Activated T-cell treated with anti-CD3 and anti-CD28 coated beads for 1 hour (primary cell): ENCODE measurements at places on chromosomes 6 and 20.

DNA sequence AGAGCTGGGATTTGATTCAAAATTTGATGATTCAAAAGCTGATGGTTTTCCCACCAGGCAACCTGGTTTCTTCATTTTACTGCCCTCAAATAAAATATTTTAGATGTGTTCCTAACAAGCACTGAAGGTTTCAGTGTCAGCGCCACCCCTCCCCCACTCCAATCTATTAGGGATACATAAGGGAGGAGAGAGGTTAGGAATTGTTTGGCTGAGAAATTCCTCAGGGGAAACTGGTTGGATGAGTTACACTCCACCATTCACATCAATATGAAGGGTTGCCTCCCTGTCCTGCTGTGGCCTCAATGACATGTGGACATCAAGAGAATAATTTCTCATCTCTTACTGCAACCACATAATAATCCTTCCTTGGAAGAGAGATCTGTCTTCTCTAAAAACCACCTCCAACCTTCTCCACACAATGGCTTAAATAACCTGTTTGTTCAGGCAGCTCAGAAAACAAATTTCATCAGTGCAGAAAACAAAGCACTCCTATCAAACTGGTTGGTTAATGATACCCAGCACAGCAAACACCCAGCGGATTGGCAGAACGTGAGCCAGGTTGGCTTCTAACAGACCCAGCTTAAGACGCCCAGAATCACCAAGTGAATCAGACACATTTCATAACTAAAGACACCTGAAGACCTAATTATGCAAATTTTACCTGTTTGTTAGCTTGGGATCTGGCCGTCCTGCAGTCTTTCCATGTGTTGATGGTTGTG, 136.0 kb upstream of the SGK1 start:
- no peak for DNase-seq

- DNase-seq, result no peak
Observed at GRCh38 chr20:38607351-38607750, 5.7 kb downstream of the ARHGAP40 start.

- no peak for DNase-seq
Observed at GRCh38 chr6:75876152-75876551, 127.1 kb downstream of the MYO6 start.

DNA sequence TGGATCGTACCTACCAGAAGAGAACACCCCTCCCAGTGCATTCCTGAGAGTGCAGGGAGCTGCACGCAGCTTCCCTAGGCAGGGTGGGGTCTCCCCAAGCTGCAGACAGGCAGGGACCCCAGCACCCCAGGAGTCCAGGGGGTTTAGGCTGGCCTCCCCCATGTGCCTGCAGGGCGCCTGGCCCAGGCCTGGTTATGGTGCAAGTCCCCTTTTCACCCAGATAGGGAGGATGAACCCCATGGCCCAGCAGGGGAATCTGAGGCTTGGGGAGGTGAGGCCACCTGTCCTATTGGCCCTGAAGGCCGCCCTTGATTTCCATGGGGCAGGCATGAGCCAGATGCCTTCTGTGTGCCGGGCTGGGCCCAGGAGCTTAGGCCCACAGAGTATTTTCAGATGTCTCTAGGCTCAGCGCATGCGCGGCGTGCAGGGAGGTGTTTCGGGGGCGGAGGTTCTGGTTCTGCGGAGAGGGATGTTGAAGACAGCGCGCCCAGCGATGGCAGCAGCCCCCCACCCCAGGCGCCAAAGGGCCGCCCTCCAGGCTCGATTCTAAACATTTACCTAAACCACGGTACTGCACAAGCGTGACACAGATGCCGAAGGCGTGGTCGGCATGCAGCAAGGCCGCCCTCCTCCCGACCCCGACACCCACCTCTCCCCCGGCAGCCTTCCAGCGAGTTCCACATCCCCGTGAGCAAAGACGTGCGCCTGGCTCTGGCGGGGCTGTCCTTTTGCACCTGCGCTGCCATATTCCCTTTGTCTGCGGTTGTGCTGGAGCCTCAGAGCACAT, 29.4 kb downstream of the COL20A1 start:
- DNase-seq, result no peak

GRCh38 chr20:35992713-35993335, 24.4 kb downstream of the CNBD2 start:
- peak; percentile 12 for DNase-seq

DNA sequence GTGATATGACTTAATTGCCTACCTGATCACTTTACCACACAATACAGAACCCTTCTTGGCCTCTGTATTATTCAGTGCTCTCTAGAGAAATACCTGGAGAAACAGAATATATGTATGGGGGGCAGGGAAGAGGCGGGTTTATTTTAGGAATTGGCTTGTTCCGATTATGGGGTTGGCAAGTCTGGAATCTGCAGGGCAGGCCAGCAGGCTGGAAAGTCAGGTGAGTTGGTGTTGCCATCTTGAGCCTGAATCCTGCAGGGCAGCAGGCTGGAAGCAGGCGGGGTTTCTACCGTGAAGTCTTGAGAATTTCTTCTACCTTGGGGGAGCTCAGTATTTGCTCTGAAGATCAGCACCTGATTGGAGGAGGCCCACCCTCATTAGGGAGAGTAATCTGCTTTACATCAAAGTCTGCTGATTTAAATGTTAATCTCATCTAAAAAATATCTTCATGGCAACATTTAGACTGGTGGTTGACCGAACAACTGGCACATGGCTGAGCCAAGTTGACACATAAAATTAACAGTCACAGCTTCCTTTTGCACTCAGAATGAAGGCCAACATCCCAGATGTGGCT, 193.9 kb downstream of the ZDHHC14 start:
- no peak for DNase-seq

GRCh38 chr6:158439255-158439654, 120.6 kb upstream of the TMEM181 start:
- no peak for DNase-seq

DNA sequence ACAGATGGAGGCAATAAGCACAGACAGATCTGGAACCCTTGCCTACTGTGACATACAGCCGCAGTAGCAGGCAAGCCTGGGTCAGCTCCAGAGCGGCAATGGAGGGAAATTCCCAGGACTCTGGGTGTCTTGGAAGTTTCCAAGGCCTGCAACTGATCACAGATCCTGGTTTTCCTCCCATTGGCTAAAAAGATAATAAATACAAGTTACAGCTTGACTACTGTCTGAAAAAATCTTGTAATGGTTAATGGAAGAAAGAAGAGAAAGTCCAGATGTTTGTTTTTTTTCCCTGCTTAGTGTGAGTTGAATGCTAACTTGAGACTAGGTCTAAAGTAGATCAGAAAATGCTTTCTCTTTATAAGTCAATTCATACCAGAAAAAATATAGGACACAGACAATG, 307.6 kb downstream of the ALDH8A1 start:
- DNase-seq, result no peak

DNA sequence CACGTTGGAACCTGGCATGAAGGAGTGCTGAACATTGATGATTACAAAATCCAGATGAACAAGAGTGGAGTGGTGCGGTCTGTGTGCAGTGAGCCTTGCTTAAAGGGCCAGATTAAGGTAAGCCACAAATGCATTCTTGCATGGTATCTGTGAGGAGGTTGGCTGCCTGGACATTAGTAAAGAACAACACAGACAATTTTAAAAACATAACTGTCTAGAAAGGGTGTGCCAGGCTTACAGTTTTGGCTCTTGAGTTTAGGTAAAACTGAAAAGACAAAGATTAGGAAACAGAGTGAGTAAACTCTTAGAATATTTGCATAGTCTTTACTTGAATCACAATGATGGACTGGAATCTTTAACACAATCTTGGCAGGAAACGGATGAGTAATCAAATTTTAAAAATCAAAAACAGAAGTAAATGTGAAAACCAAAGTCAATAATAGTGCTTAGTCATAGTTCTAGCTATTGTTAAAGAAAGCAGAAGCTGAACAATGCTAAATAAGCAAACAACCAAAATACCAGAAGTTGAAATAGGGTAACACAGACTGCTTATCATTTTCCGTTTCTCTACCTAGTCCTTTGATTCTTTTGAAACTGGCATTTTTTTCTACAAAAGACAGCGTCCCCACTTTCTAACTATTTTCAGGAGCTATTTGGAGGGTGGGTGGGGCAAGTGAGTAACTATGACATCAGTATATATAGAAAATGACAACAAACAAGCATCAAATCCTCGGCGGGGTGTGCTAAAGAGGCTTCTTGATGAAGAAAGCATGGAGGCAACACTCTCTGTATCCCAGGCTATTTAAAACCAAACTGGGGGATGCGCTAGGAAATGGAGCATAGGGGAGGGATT, 185.8 kb upstream of the RAB32 start:
- no peak for DNase-seq

GRCh38 chr20:39855056-39855455, 834.0 kb downstream of the MAFB start:
- DNase-seq, result no peak

- no peak for DNase-seq
Observed at GRCh38 chr20:19502169-19502568, 255.9 kb upstream of the RIN2 start.

DNA sequence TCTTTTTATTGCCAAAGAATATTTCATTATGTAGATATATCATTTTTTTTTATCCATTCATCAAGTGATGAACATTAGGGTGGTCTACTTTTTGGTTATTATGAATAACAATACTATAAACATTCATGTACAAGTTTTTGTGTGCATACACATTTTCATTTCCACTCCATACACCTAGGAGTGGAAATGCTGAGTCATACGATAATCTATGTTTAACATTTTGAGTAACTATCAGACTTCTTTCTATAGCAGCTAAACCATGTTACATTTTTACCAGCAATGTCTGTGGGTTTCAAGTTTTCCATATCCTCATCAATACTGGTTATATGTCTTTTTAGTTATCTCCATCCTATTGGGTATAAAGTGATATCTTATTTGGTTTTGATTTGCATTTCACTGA, 65.7 kb downstream of the PRSS35 start:
- no peak for DNase-seq

GRCh38 chr20:44727651-44728050, 12.5 kb downstream of the CCN5 start:
- no peak for DNase-seq

GRCh38 chr20:46683939-46684750, 5.1 kb downstream of the TP53RK start:
- DNase-seq, result no peak

- no peak for DNase-seq
Observed at GRCh38 chr20:39588148-39588757, 626.1 kb downstream of the DHX35 start.

DNA sequence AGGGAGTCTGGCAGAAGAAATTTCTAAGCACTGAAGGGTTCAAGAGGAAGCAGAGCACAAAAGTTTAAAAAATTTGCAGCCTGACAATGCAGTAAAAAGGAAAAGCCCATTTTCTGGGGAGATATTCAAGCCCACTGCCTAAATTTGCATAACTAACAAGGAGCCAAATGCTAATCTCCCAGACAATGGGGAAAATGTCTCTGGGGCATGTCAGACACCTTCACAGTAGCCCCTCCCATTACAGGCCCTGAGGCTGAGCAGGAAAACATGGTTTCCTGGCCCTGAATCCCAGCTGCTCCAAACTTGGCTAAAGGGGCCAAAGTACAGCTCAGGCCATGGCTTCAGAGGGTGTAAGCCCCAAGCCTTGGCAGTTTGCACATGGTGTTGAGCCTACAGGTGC, 908.5 kb upstream of the MANEA start:
- no peak for DNase-seq

DNA sequence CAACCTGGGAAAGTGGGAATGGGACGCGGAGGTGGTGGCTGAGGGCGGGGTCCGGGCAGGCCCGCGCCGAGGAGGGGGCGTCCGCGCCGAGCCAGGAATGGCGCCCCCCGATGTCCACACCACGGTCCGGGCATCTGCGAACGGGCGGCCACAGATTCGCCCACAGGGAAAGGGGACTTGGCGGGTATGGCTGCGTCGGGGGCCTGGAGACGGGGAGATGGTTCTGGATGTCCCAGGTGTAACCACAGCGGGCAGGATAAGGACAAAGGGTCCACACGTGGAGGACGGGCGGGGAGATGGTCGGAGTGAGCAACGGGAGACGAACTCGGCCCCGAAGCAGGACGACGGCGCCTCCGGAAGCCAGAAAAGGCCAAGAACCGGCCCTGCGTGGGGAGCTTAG, 124.6 kb downstream of the WDR27 start:
- DNase-seq, result no peak

GRCh38 chr6:87706187-87706966, 4.3 kb upstream of the AKIRIN2 start:
- DNase-seq, result no peak

- DNase-seq, result no peak
Observed at GRCh38 chr6:170179616-170180324, 111.1 kb downstream of the DLL1 start.

DNA sequence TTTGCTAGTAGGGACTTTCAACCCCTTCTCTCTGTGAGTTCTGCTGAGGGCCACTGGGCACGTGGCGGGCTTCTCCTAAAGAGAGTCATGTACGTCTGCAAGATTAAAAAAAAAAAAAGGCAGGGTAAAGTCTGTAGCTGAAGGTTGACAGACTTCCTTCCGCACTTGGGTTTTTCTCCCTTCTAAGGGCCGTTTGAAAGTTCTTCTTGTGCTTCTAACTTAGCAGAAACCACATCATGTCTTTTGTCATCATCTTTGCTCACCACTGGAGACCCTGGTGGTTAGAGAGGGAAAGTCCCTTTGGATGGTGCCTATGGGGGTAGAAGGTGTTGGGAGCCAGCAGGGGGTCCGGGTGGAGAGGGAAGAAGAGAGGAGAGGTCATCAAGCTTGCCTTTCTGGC, 31.4 kb downstream of the PRDM1 start:
- peak; percentile 31 for DNase-seq

DNA sequence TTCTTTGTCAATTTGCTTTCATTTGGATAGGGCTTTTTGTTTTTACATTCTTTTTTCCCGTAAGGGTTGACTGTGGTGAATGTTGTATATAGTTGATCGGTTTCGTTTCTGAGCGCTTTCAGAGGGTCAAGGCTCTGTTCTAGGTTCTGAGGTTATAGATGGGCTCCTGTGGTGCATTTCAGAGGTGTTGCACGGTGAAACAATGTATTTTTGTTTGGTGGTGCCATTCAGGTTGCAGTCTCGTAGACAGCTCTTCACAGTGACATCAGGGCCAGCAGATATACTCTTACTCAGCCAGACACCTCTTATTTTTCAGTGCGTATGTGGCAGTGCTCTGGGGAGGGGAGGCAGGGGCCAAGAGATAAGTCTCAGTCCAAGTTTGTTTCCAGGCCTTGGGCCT, 72.1 kb downstream of the SNAP91 start:
- no peak for DNase-seq

DNA sequence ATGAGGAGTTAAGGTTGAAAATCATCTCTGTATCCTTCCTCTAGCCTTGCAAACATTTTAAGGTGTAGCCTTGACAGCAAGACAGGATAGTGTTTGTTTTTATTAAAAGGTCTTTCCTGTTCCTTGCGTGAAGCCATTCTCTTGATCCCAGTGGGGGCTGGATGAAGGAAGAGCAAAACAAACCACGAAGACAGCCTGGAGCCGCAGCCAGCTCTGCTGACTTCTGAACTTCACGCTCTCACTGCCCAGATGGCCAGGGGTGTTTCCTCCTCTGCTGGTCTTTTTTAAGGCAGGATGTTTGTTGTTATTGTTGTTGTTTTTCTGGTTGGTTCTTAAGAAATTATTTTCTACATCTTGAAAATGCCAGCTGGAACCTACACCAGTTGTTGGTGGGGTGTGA, 156.4 kb downstream of the MTHFD1L start:
- DNase-seq, result no peak
